Kidney epithelial cell (primary cell): ENCODE measurements at places on chromosomes 2 and 18. TPM values are rescaled to one million over a fixed set of nuclear protein-coding genes. Genes with fewer than 3 reads are reported as not detected.

- DNase-seq = no peak
These were observed 365.3 kb upstream of the TCF4 start for GRCh38 chr18:55953326-55953725.

DNA sequence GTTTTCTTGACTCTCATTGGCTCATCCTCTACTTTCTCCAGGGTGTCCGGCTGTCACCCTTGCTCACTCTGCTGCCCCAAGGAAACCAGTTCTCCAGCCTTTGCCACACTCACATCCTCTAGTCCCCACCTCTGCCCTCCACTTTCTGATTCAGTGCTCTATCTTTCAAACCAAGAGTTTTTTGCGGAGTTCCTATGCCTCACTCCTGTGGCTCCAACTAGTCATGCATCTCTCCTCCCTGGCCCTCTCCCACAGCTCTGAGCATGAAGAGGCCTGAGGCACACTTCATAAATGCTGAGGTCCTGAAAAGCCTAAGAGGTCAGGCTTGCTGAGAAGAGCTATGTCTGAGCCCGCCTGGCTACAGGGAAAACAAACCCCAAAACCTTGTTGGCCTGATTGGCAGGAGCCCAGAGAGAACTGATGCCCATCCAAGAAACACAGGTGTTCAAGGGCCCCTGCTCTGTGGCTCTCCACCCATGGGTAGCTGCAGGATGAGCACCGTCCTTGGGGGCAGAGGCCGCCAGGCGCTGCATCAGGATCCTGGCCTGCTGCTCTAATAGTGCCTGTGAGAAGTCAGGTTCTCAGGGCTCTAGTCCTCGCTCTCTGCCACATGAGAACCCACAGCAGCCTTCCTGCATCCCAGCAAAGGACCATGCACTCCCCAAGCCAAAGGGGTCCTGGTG lies 42.1 kb downstream of the HS1BP3 start:
- DNase-seq = no peak

DNA sequence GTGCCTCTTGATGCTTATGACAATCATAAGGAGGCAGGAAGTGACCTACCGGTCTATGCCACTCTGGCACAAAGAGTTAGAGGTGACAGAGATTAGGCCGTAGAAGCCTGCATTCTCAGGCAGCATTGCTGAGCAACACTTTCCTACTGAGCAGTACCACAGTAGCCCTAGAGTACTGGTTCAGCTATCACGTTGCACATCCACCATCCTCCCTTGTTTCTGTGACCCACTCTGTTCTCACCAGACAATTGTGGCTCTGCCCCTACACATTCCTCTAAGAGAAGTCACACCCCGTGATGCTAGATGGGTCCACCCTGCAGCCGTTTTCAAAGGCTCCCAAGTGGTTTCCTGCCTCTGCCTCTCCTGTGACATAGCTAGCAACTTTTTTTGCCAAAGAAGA lies 22.6 kb upstream of the SUCLG1 start:
- peak; percentile 31 for DNase-seq

GRCh38 chr2:8252997-8253694 lies 428.7 kb upstream of the ID2 start:
- DNase-seq = no peak

GRCh38 chr2:189614585-189614984 lies 34.0 kb upstream of the SLC40A1 start:
- DNase-seq = no peak

DNA sequence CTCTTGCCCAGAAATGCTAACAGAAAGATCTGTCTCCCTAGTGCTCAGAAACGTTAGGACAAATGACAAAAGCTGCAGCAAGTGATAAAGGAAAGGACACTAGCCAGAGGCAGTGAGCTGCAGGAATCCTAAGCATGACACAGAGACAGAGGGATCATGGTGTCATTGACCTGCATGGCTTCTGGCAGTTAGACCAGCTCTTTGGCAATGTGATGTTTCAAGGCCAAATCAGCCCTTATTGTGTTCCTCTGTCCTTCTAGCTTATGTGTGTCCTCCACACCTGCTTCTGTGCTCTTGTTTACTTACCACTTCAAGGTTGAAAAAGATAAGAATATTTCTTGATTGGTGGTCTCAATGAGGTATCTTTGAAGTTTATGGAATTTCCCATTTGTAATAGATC lies 120.8 kb downstream of the RHBDD1 start:
- no peak for DNase-seq

GRCh38 chr2:155308367-155309009 lies 610.0 kb downstream of the KCNJ3 start:
- no peak for DNase-seq

DNA sequence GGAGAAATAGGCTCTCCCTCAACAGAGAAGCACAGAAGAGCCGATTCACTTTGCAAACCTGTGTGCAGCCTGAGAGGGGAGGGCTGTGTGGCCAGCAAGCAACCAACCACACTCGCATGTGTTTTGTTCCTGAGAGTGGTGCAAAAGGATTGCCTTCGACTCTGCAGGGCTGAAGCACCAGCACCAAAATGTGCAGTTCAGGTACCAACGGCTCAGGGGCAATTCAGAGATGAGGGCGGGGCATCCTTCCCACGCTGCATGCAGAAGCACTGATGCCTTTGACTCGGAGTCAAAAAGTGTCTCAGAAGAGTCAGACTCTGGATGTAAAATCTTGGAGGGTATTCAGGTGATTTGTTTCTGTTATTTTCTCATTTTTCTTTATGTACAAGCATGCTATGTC lies 55.5 kb downstream of the DCDC2C start:
- DNase-seq = no peak

GRCh38 chr2:12168791-12169388 lies 422.5 kb downstream of the LPIN1 start:
- DNase-seq = peak; percentile 34

- no peak for DNase-seq
These were observed 477.6 kb downstream of the PARD3B start for GRCh38 chr2:205022841-205023240.

- no peak for DNase-seq
These were observed 95.1 kb upstream of the COPS8 start for GRCh38 chr2:236990552-236990951.

DNA sequence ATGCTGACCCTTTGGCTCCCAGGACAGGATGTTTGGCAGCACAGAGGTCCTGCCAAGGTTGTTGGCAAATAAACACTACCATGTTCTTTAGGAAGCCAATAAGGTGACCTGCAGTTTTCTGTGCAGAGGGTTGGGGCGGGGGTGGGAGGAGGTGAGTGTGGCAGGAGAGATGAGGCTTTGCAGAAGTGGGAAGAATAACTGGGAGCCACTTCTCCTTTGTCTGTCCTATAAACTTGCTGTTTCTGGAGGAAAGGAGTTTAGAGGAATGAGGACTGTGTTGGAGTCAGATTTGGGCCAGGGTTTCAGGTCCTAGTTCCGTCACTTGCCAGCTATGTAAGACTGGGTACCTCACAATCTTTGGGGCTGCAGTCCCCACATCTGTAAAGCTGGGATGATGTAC lies 187.6 kb upstream of the SPRED2 start:
- no peak for DNase-seq

DNA sequence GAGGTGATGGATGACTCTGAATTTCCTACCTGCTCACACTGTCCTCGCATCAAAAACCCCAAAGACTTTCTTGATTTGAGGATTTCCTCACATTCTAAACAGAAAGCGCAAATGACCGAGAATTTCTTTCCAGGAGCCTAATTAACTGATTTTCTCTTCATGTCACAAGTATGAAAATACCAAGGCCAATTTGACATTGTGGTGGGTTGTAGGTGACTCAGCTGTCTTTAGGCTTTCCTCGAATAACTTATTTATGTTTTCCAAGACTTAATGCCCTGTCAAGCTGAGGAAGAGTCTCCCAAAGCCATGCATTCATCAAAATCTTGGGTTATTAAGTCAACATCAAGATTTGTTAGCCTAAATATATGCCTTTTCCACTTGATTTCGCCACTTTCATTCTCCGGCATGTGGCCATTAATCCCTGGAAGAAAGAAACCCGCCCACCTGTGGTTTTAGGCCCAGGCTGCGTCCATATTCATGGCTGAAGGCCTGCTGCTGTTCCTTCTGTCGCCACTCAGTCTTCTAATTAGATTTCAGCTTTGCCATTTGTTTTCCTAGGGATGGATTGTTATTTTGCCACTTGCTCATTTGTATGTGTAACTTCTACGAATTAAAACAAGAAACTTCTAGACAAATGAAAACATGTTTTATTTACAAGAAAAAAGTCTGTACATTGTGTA lies 84.9 kb downstream of the ST6GAL2 start:
- DNase-seq = no peak

Gene CRACDL
- total RNA-seq = 1.4 TPM in 2 replicates

Gene KLHL30
- 1.2 and 2.4 TPM in 2 replicates for total RNA-seq

Gene HRH4
- 0.07 TPM in 1 of 2 replicates, not detected in the other for total RNA-seq

Gene GAREM1
- 2.9 and 3.8 TPM in 2 replicates for total RNA-seq

Gene GKN2
- not detected in 2 replicates for total RNA-seq
